Stimulated activated CD8-positive, alpha-beta memory T cell treated with anti-CD3 and anti-CD28 coated beads, Interleukin-4, amount 100 ng/mL, for 1 hour (primary cell): ENCODE measurements at places on chromosomes 16 and 17.

GRCh38 chr16:47043970-47044684, 70.7 kb upstream of the DNAJA2 start:
- DNase-seq: no peak

DNA sequence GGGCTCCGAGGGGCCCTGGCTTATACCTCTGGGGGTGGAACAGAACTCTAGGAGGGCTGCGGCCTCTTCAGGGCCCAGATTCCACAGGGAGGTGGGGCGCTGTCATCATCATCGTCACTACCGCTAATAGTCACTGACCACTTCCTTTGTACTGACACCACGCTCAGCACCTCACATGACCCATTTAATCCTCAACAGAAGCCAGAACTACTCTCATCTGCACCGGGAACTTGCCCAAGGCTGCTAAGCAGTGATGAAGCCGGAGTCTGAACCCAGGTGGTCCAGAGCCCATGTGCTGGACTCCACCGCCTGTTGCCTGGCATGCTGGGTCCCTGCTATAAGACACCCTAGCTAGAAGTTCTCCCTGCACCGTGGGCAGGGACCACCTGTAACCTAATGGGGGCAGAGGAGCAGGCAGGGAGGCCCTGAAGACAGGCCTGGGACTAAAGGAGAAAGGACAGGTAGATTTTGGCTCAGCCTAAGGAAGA, 12.0 kb downstream of the UNC13D start:
- DNase-seq: no peak

GRCh38 chr16:155031-155398, 2.6 kb downstream of the HBZ start:
- no peak for DNase-seq

GRCh38 chr16:66844009-66844341, 239 bp upstream of the CA7 start:
- DNase-seq: no peak

DNA sequence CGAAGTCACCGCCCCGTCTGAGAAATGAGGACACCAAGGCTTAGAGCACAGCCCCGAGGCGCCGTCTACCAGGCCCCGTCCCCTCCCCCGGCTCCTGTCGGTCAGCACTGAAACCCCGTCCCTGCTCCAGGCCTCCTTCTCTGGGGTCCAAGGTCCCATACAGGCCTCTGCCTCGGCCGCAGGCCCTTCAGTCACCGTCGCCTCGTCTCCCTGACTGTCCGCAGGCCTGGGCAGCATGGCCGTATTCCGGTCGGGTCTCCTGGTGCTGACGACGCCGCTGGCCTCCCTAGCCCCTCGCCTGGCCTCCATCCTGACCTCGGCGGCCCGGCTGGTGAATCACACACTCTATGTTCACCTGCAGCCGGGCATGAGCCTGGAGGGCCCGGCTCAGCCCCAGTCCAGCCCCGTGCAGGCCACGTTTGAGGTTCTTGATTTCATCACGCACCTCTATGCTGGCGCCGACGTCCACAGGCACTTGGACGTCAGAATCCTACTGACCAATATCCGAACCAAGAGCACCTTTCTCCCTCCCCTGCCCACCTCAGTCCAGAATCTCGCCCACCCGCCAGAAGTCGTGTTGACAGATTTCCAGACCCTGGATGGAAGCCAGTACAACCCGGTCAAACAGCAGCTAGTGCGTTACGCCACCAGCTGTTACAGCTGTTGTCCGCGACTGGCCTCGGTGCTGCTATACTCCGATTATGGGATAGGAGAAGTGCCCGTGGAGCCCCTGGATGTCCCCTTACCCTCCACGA, 617 bp downstream of the COASY start:
- DNase-seq: no peak
